ENCODE measurements at places on chromosomes 7 and 10.

- DNase-seq = no peak
Measured at GRCh38 chr10:101745074-101745696, 30.7 kb downstream of the FGF8 start.

- no peak for DNase-seq
Measured at GRCh38 chr7:107332488-107333269, 137.2 kb upstream of the GPR22 start.

- no peak for DNase-seq
Measured at GRCh38 chr7:150879345-150879744, 27.0 kb downstream of the AOC1 start.

DNA sequence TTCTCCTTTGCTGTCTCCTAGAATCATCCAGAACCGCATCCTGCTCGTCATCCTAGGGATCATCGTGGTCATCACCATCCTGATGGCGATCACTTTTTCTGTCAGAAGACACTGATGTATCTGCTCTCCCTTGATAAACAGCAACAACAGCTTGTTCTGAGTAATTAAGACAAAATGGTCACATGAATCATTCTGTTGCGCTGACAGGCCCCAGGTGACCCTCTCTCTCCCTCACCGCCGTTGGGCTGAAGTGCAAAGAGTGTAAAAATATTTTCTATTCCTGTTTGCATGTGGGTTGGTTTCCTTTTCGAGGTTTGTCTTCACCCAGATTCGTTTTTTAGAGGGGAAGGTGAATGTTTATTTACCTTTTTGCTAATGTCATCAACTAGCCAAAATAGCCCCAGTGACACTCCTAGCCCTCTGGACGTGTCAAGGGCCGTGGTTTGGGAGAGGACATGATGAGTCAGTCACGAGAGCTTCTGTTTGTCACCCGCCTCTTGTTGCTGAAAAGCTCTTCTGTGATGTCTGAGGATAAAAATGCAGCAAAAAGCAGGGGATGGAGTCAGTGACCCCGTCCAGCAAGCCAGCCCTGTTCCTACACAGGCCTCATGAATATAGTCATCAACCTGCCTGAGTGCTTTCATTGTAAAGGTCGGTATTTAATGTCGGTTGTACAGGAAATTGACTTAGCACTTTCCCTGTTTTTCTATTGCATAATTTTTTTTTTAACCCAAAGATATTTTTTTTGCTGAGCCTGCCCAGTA is 134.6 kb upstream of the TCF7L2 start:
- DNase-seq = no peak

DNA sequence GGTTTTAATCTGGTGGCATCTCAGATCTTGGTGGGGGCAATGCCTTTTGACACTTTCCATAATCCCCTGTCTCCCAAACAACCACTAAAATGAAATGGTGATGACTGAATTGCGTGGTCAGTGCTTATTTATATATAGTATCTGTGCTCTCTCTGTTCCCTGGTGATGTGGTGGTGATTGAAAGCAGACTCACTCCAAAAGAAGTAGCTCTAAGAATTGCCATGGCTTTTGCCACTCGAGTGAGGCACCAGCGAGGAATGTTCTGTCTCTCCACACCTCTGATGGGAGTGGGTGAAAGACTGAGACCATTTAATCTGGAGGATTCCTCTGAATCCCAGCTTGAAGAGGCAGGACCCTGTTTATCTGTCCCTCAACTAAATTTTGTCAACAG is 2.8 kb downstream of the DUSP5 start:
- DNase-seq = no peak

- no peak for DNase-seq
Measured at GRCh38 chr10:6595499-6595898, 15.4 kb upstream of the PRKCQ start.

DNA sequence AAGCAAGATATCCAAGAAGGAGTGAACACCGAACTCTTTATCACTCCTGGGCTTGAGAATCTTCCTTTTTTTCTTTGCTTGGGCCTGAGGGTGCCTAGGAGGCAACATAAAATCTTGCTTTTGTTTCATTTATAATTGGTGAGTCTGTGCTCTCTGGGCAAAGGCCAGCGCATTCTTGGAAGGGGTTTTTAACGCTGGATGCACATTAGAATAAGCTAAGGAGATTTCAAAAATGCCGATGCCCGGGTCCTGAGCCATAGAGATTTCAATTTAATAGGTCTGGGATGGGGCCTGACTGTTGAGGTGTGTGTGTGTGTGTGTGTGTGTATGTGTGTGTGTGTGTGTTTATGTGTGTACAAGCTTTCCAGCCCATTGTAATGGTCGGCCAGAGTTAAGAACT is 62.0 kb upstream of the SORCS3 start:
- no peak for DNase-seq

- no peak for DNase-seq
Measured at GRCh38 chr10:96416643-96417042, 57.8 kb upstream of the OPALIN start.

DNA sequence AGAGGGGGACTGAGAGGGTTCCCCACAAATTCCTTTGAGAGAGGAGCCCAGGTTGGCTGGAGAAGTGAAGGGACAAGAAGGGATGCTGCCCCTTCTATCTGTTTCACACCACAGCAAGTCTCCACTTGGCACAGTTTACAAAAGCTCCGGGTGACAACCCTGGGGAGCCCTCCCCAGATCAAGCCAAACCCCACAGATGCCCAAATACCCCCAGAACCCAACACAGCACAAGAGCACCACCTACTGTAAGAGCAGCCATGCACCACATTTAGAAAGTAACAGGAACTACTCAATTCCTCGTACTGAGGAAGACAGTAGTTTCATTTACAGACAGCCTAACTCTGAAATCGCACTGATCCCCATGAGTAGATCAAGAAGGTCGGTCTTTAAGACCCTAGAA is 67.8 kb upstream of the ATP6V0A4 start:
- no peak for DNase-seq

DNA sequence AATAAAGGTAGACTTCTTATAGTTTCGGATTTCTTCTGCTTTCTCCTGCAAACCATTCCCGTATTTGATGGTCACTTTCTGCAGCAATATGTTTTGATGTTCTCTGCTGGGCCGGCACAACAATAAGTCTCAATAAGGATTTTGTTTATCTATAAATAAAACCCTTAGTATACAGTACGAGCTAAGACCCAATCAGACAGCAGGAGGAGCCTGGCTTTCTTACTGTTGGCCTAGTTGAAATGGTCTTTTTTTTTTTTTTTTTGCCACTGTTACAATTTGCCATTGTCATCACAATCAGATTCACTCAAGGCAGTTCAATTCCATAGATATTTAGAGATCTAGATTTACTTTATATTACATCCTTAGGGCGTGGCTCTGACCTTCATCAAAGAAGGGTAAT is 76.4 kb downstream of the PLXDC2 start:
- DNase-seq = no peak

- DNase-seq = no peak
Measured at GRCh38 chr10:97574374-97575126, 2.0 kb downstream of the ANKRD2 start.

DNA sequence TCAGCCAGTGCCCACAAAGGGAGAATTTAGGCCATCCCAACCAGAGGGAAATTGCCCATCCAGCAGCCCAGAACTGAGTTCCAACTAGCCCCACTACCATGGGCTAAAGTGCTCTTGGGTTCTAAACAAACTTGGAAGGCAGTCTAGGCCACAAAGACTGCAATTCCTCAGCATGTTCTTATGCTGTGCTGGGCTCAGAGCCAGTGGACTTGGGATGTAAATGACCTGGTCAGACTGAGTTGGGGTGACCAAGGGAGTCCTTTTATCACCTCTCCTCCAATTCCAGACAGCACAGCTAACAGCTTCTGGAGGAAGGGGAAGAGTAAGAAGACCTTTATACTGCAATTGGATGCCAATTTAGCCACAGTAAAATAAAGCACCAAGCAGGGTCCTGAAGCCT is 607.2 kb upstream of the KCND2 start:
- DNase-seq = no peak

- DNase-seq = no peak
Measured at GRCh38 chr10:124917428-124918190, 24.3 kb upstream of the ZRANB1 start.

DNA sequence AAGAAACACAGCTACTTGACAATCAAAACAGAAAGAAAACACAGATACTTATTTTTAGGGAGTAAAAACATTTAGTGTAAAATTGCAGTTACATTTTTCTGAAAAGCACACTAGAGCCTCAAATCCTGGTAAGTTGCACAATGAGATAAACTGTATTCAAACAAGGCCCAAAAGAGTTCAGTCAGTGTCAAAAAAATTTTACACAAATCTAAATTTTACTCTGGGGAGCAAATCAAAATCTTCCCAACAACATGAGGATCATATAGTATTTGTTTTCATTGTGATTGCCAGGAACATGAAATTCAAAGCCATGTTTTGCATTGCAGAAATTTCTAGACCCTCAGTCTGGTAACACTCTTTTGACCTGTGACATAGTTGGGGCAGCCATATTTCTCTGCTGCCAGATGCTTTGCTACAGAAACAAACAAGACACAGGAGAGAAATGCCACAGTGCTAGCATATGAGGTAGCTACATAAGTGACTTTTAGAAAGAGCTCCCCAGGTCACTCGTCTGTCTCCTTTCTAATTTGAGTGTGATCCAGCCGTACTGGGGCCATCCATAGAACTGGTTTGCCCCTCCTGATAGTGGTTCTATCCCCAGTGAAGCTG is 49.6 kb downstream of the PDE1C start:
- DNase-seq = no peak

- DNase-seq = no peak
Measured at GRCh38 chr7:137685433-137686164, 161.2 kb downstream of the DGKI start.

DNA sequence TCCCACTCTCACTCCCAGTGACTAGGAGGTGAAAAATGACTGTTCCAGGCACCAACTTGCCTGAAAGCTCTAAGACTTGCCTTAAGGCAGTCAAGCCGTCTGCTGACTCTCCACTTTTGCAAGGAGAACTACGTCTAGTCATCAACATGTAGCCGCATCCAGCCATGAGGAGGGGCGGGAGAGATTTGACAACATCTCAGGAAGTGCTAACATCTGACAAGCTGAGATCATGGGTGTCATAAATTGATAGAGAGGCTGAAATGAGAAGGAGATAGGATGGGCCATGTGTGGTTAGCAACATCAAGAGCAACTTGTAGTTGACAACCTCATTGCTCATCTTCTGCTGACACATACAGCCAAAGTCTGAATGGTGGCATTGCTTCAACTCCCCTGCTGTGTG is 9.0 kb upstream of the TBXAS1 start:
- DNase-seq = no peak

GRCh38 chr10:90437452-90437851 is 420.4 kb downstream of the HTR7 start:
- no peak for DNase-seq

DNA sequence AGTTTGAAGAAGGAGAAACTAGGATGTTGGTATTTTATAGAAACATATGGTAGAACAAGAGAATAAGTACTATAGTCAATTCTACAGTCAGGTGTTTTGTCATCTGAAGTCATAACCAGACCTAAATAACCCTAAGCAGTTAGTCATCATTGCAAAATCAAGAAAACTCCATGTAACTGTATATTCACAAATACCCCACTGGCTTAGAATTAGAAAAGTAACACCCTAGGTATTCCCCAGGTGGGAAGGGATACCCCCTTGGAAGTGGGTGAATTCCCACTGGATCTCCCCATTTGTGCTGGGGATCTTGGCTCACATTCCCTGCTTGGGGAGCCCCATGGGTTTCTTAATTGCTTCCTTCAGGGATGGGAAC is 45.9 kb upstream of the ITGB8 start:
- no peak for DNase-seq

- DNase-seq = no peak
Measured at GRCh38 chr10:18079665-18080295, 60.4 kb upstream of the CACNB2 start.

DNA sequence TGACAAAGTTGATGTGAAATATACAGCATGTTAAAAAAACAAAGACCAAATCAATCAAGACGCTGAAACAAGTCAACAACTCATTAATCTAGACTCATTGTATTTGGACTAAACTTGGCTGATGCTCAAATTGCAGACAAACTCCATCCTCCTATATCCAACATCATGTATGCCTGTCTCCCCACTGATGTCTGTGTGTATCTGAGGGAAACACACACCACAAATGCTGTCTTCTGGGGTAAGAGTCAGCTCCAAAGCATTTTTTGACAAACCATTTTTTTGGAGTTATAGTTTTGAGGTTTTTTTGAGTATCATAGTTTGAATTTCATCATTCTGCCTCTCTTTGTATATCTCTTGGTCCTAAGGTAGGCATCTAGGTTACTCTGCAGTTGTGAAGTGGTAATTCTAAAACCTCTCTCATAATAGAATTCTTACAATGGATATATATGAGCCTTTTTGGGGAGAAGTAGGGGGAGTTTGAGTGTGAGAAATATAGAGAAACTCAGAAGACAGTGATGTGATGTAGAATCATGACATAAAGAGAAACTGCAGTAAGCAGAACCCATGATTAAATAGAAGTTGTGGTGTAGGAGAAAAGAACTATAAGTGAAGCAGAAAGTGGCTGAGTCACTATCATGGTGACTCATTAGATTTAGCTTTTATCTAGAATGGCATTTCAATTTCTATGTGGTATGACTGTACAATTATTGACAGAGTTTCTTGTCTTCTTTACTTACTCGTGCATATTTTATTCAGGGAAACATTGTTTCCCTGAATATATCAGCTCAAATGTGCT is 1531.1 kb upstream of the LRRTM3 start:
- DNase-seq = no peak

DNA sequence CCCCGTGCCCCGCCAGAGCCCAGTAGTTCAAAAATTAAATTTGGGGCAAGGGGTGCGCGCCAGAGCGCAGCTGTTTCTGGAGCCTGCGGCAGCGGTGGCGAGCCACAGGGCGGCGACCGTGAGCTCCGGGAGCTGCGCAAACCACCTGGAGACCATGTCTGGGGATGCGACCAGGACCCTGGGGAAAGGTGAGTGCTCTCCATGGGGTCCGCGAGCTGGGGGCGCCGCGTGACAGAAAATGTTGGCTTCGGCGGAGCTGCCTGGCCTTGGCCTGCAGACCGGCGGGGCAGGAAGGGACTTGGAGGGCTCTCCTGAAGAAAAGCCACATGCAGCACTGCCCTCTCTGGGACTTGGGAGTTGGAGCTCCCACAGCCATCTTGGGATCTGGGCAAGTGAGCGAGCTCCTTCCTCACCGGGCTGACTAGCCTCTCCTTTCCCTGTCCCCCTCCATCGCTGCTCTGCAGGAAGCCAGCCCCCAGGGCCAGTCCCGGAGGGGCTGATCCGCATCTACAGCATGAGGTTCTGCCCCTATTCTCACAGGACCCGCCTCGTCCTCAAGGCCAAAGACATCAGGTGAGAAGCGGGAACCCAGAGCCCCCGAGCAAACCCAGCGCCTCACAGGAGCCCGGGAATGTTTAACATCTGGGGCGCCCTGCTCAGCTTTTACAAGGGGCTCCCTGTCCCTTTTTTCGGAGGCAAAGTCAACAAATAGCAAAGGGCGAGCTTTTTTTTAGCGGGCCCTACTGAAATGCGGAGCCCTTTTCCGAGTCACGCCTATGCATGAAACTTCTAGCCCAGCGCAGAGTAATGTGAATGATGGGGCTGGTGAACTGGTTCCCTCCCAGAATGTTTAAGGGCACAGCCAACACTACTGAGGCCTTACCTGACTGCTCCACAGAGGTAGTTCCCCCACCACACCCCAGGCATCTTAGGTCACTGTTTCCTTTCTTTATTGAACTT is 6.1 kb downstream of the GSTO2 start:
- peak; percentile 55 for DNase-seq

All from GM12892 (cell line).